SW 1271 (cell line): ENCODE measurements at places on chromosomes 12 and 14.

DNA sequence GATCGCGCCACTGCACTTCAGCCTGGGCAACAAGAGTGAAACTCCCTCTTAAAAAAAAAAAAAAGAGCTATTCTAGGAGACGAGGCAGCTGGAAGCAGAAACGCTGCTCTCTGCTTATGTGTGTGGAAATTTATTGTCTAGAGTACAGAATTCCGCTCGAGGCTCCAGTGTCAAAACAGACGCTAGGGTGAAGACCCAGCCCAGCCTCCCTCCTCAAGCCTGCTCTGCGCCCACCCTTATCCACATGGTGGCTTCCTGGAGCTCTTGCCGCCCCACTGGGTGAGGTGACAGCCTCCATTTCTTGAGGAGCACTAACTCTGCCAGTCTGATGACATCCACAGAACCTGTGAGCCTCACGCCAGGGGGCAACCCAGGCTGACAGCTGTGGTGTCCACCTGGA lies 49.5 kb upstream of the DLK1 start:
- DNase-seq, result no peak

DNA sequence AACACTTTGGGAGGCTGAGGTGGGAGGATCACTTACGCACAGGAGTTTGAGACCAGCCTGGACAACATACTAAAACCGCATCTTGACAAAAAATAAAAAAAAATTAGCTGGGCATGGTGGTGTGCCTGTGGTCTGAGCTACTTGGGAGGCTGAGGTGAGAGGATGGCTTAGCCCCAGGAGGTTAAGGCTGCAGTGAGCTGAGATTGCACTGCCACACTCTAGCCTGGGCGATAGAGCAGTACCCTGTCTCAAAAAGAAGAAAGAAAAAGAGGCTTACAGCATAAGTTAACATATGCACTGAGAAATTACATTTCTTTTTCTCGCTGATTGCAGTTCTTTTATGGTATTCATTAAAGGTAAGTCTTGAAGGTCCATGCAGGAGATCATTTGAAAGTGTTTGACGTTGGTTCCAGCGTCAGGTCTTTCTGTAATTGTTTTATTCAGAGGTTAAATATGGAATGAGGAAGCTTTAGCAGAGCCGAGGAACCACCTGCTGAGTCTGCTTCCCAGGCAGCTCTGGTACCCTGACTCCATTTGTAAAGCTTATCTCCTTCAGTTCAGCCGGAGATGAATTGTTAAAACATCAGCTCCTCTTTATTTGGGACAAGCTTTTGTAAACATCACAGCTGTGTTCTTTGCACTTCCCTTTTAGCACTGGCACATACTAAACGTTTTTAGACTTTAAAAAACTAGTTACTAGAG lies 18.5 kb downstream of the SFSWAP start:
- DNase-seq, result no peak

DNA sequence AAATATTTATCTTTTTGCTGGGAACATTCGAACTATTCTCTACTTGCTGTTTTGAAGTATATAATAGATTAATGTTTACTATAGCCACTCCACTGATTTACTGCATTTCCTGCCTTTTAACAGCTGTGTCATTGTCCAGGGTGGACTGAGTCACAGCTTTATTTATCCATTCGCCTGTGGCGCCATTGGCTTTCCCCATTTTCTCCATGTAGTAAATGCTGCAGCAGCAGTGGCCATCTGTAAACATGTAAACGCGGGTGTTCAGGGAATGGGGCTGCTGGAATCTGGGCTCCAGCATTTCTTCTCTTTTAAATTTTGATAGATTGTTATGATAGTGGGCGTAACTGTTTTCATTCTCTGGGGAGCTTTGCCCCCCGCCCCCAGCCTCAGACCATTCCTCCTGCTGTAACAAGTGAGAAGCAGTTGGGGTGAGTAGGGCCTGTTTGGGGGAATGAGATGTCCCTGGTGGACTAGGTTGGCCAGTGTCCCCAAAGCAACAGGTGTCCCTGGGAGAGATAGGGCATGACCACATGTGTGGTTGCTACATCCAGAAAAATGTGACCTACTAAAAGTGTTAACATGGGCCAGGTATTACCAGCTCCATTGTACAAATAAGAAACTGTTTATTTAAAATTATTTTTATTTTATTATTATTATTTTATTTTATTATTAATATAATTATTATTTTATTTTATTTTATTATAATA lies 32.9 kb downstream of the RIN3 start:
- DNase-seq, result peak; percentile 47

- no peak for DNase-seq
Measured at GRCh38 chr14:33052943-33053342, 114.3 kb downstream of the NPAS3 start.

DNA sequence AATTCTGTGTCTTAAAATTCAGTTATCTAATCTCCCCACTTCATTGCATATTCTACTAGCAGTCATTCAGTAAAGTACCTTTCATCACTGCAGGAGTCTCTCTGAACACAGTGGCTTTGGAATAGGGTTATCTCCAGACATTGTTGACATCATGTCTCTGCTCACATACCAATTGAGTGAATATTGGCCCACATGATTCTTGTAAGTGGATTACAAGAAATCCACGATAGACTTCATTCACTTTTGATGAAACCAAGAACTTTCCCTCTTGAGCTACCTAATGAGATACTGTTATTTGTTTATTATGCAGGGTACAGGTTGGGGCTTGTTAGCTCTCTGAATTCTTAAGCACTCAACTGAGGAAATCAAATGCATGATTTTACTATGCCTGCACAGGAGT lies 284.9 kb downstream of the RAD51B start:
- no peak for DNase-seq

DNA sequence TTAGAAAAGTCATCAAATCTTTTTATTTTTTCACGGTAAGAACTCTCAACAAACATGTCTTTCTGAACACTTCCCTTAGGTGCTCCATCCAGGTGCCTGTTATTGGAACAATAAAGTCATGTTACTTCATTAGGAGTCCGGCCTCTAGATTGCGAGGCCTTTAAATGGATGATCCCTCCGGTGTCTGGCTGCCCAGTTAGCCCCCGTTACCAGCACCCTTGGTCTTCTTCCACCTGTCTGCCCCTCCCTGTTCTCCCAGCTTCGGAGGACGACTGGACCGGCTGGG lies 593 bp upstream of the PA2G4 start:
- DNase-seq, result no peak

- no peak for DNase-seq
Measured at GRCh38 chr12:13179211-13180074, 17.1 kb upstream of the EMP1 start.

DNA sequence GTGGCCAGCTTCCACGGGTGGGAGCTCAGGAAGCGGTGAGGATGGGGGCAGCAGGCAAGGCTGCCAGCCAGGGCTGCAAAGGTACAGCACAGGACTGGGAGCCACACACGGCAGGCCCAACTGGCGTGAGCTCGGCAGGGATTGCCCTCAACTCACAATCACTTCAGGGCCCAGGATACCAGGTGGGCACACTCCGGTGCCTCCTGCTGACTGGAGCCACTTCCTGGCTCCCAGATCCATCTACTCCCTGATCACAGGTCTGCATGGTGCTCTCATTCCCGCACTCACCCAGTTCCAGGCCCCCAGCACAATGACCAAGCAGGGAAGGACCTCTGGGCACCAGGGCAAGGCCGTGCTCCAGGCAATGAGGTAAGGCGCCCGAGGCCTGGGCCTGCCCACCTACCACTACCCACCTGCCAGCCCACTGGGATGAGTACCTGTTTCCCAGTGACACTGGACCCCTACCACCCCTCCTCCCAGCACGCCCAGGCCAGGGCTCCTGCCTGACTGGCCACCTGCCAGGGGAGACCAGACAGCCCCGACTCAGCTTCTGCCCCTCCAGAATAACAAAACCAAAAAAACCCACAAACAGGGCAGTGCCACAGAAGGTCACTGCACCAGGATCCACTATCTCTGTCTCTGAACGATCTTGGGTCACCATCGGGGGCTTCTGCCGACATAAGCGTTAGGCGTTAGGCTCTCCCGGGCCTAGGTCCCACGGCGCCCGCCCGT lies 1.8 kb downstream of the JAG2 start:
- DNase-seq, result no peak

GRCh38 chr12:70451528-70451927 lies 85.4 kb downstream of the KCNMB4 start:
- no peak for DNase-seq
